ENCODE measurements at places on chromosomes 4 and X.

DNA sequence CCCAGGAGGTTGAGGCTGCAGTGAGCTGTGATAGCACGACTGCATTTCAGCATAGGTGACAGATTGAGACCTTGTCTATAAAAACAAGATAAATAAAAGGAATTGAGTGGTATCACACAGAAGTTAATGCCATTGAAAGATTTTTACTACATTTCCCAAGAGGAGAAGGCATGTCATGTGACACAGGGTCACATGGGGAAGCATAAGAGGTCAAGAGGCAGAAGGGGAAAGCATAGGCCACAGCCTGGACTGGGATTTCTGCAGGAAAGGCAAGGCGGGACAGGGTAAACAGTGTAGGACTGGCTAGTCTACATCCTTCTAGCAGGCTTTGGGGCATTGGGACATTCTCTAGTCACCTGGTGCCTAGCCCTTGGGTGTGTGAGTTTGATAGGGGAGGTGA, 88.6 kb downstream of the PDGFRA start:
- no peak for DNase-seq

GRCh38 chrX:131308980-131309379, 19.9 kb upstream of the IGSF1 start:
- DNase-seq, result no peak

- DNase-seq, result no peak
Measured at GRCh38 chrX:34381241-34381640, 249.1 kb upstream of the FAM47A start.

DNA sequence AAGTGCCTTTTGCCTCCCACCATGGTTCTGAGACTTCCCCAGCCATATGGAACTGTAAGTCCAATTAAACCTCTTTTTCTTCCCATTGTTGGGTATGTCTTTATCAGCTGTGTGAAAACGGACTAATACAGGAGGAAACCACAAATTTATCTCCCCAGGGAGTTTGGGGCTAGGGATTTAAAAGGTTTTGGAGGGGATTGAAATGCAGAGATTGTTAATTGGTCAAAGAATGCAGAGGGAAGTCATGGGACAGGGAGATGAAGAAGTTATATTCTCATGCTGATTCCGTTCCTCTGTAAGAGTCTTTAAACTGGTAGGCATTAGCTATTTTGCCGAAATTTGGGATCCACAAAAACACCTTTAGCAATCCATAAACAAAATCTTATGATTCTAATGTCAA, 57.9 kb downstream of the TKTL2 start:
- DNase-seq, result no peak

DNA sequence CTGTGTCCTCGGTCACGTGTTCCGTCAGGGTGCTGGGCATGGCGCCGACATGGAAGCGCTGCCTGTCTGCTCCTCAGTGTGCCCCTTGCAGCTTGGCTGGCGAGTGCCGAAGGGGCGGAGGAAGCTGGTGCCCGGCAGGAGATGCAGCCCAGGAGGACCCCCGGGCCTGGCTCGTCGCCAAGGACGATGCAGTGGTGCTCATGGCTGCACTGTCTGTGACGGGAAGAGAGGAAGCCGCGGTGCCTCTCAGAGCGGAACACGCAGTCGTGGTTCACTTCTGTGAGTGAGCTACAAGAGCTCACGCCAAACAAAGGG, 38.1 kb downstream of the FGFRL1 start:
- no peak for DNase-seq

- no peak for DNase-seq
Measured at GRCh38 chr4:39770969-39771724, 73.2 kb downstream of the UBE2K start.

GRCh38 chr4:57091657-57092162, 18.5 kb downstream of the IGFBP7 start:
- no peak for DNase-seq

- peak; percentile 81 for DNase-seq
Measured at GRCh38 chr4:183987987-183988392, 82.9 kb downstream of the STOX2 start.

DNA sequence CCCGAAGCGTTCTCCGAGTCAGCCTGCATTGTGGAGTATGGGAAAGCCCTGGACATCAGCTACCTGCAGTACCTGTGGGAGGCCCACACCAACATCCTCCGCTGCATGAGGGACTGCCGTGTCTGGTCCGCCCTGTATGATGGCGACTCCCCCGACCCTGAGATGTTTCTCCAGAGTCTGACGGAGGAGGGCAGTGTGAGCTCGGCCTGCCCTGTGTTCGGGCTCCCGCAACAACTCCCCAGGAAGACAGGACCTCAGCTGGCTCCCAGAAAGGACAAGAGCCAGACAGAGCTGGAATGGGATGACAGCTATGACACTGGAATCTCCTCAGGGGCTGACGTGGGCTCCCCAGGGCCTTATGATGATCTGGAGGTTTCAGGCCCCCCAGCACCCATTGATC, 111.3 kb downstream of the GATB start:
- DNase-seq, result no peak

DNA sequence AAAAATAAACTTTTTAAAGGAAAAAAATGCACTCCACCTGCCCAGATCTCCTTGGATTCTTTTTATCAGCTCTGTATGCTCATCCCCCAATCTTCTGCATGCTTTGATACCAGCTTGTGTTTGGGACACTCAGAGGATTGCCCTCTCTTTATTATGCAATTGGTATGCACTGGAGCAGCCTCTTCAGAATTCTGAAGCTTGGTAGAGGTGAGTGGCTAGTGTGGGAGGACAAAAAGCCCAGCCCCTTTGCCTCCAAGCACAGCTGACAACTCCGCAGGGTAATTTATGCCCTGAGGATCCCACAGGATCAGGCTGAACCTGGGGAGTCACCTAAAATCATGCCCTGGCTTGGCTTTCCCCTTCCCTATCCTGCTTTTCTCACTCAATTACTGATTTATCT, 16.7 kb downstream of the IL21 start:
- no peak for DNase-seq

Data from prostate gland (tissue), 2 donors.